Stimulated activated CD4-positive, alpha-beta T cell treated with anti-CD3 and anti-CD28 coated beads, TNF-alpha, amount 100 ng/mL, for 48 hours (primary cell): ENCODE measurements at places on chromosomes 12 and 14.

DNA sequence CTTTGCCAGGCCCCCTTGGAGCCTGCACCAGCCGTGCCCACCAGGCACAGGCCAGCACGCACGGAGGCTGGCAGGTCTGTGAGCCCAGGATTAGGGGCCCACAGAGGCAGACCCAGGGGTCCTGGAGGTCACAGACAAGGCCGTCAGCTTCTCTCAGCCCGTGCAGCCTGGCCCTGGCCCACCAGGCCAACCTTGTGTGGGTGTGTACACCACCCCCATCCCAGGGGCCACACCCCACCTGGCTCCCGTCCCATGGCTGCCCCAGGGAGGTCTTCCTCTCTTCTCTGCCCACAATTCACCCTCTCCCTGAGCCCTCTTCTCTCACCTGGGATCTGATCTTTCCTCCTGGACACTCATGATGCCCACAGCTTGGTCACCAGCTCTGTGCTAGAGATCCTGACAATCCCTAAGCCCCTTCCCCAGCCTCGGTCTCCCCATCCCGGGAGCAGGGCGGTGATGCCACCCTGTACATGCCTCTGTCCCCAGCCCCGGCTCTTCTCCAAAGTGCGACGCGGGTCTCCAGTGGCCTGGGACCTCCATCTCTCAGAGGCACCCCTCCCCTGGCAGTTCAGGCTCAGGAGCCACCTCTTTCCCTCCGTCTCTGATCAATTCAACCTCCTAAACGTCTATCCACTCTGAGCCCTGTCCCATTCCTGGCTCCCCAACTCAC lies 31.1 kb upstream of the GPR132 start:
- DNase-seq = no peak

GRCh38 chr12:86233126-86233525 lies 23.1 kb downstream of the MGAT4C start:
- DNase-seq = no peak

- DNase-seq = no peak
Observed at GRCh38 chr12:56898938-56899337, 35.3 kb downstream of the SDR9C7 start.

- DNase-seq = no peak
Observed at GRCh38 chr14:23185063-23185462, 1.6 kb upstream of the SLC7A8 start.

- no peak for DNase-seq
Observed at GRCh38 chr14:80628547-80628946, 313.0 kb downstream of the CEP128 start.

DNA sequence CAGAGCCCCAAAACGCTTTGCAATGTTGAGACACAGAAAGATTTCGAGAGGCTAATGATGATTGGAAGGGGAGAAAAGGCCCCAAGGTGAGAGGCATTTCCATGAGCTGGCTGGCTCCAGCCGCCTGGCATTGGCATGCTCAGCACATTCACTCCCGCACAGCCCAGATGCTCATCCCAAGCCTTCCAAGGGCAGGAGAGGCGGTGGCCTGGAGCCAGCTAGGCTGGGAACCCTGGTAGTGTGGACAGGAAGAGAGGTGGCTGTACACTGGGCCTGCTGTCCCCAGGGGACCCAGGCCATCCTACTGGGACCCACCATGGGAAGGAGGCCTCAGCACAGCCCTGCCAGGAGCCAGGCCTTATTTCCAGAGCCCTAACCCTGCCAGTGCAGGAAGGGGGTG lies 72.2 kb downstream of the SPTB start:
- no peak for DNase-seq

- DNase-seq = no peak
Observed at GRCh38 chr12:79381248-79382208, 309.2 kb downstream of the PAWR start.

- no peak for DNase-seq
Observed at GRCh38 chr12:109232731-109233130, 76.4 kb downstream of the FOXN4 start.

DNA sequence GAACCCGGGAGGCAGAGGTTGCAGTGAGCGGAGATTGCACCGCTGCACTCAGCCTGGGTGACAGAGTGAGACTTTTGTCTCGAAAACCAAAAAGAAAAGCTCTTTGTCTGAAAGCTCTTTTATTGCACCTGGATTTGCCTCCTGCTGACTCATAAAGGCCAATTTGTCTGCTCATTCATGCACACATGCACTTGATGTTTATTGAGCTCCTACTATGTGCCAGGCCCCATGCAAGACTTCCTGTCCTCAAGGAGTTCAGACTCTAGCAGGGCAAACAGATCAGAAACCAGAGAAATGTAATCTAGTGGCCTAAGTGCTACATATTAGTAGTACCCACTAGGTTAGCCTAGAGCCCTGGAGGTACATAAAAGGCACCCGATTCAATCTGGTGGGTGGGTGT lies 16.3 kb upstream of the MLEC start:
- DNase-seq = no peak

GRCh38 chr12:46177837-46178608 lies 90.8 kb downstream of the SLC38A1 start:
- no peak for DNase-seq

DNA sequence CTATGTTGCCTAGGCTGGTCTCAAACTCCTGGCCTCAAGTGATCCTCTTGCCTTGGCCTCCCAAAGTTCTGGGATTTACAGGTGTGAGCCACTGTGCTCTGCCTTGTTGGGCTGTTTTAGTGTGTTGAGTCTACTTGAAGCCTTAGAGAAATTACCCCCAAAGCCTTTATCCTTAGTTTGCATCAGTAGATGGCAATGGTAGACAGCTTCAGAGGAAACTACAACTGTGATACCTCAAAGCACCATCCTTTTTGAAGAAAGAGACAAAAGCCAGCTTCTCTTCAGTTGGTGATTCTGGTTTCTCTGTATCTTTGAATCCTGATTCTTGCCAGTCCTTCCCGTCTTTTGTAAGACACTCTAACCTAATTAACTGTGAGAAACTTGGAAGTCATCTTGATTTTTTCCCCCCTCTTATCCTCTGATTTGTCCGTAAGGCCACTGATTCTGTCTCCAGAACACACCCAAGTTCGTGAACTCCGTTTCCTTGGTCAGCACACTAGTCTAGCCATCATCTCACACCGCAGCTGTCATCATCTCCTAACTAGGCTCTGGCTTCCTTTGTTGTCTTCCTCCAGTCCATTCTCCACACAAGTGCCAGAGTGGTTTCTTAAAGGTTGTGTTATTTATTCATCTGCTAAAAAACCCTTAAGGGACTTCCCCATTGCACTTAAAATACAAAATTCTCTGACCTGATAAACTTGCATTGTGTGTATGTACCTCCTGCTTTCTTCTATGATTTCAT lies 20.2 kb downstream of the ATP2A2 start:
- DNase-seq = no peak

- DNase-seq = no peak
Observed at GRCh38 chr12:30286345-30286926, 409.2 kb downstream of the IPO8 start.

DNA sequence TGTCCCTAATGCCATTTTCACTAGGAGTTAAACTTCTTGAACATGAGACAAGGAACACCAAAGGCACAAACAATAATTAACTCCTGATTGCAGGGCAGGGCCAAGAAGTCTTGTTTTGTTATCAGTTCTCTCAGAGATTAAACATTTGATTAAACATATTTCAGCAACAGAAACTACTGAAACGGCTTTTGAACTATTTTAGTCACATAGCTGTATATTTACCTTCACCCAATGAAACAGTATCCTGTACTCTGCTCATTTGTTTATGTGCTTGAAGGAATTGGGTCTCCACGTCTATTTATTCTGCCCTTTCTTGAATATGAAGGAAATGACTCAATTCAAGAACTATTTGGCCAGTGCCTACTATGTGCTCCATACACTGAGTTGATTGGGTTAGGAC lies 51.3 kb upstream of the PTCSC3 start:
- DNase-seq = no peak

GRCh38 chr14:77554207-77554606 lies 55.6 kb upstream of the ISM2 start:
- DNase-seq = no peak

DNA sequence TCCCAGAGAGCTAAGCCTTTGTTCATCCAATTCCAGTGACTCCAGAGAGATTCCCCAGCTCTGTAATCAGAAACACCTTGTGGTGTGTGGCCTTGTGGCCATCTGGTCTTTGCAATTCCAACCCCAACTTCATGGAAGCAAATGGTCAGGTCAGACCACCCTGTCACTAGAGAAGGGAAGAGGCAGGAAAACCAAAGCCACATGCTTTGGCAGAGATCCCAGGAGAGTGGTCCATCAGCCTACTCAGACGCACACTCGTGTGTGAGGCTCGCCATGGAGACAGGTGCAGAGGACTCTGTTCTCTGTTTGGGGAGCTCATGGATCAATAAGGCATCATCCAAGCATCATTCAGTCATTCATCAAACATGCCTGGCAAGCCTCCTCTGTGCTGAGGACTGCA lies 46.2 kb upstream of the TUNAR start:
- DNase-seq = no peak

GRCh38 chr12:2137711-2138110 lies 84.9 kb downstream of the CACNA1C start:
- DNase-seq = no peak

GRCh38 chr12:119589097-119589496 lies 4.5 kb upstream of the TMEM233 start:
- DNase-seq = no peak

- no peak for DNase-seq
Observed at GRCh38 chr12:114809097-114809496, 125.1 kb upstream of the TBX3 start.

DNA sequence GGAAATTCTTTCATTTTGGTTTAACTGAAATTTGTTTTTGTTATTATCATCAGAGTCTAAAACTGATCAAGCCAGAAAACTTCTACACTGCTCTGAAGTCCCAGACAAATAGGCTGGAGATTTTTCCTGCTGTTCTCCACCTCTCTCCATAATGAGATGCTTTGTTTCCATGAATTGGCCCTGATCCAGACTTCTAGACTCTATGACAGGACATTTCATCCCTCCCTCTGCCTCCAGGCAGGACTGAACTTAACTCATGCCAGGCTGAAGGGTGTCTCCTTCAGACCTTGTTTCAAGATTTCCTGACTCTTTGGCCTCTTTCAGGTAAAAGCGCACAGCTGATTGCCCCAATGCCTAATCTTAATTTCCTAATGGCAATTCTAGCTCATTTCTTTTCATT lies 69.1 kb upstream of the HOXC13 start:
- DNase-seq = no peak

GRCh38 chr12:13539051-13539450 lies 342.5 kb downstream of the EMP1 start:
- DNase-seq = no peak
